Activated CD8-positive, alpha-beta memory T cell treated with anti-CD3 and anti-CD28 coated beads for 24 hours (primary cell): ENCODE measurements at places on chromosomes 16 and 17.

DNA sequence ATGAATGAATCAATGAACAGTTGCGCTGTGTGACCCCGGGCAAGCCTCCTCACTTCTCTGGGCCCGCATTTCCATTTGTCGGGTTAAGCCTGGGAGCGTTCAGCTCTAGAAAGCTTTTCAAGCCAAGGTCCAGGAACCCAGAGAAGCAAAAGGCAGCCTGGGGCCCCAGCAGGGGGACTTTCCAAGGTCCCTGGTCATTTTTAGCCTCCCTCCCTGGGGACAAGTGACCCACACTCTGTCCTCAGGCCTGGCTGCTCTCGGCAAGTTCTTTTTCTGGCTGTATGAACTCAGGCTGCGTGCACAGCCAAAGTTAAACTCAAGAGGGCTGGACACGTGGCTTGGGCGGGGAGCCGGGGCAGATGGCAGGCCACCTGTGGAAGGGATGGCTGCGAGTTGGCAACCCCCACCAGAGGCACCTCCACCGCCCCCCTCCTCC lies 41.4 kb upstream of the CIBAR2 start:
- DNase-seq, result no peak

GRCh38 chr16:31572821-31573220 lies 45.1 kb downstream of the AHSP start:
- DNase-seq, result no peak

DNA sequence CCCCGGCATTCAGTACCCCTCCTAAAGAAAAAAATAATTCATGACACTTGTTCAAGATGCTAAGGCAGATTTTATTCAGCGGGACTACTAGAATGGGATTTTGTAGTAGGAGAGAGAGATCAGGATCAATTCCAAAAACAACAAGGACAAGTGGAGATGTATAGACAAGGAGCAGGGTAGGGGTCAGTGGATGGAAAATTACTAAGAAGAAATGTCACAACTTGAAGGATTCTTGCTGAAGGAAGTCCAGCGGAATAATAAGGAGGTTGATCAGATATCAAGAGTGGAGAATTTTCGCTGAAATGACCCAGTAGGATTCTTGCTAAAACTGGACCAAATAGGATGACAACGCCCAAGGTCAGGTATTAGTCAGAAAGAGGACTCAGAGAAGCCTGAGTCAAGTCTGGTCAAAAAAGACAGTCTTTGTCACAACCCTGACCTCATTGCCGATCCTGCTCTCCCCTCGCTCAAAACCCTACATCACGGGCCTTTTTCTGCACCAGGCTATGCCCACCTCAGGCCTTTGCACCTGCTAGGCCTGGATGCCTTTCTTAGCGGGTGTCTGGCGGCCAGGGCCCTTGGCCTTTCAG lies 36.9 kb downstream of the MMD start:
- no peak for DNase-seq

GRCh38 chr16:70746040-70746707 lies 54.8 kb downstream of the VAC14 start:
- no peak for DNase-seq

DNA sequence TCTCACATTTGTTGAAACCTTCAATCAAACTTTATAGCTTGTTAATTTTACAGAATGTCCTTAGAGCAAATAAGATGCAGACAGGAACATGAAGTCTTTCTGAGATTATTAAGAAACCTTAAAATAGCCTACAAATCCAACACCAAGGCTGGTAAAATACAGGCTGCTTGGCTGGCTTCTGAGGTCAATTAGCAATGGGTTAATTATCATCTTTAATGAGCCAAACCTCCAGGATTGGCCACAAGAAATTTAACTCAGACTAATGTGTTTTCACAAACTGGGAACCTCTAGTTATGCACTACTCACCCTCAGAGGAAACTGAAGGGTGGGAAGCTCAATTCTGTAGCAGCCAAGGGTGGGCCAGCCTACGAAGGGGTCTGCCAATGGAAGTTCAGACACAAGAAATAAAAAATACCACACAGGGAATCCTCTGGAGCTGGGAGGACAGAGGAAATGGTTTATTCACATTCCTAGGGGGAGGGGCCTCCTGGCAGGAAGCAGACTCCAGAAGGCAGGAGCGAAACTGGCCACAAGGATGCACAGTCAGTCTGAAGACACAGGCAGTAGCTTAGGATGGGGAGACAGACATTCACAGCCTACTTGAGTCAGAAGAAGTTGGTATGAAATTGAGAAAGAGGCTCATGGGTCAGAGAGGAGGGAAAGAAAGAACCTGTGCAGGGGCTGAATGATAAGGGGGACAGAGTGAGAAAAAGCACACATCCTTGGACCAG lies 36.1 kb downstream of the HIC1 start:
- no peak for DNase-seq

GRCh38 chr17:8628609-8629169 lies 1.8 kb downstream of the MYH10 start:
- no peak for DNase-seq

GRCh38 chr17:30381340-30381659 lies 2.6 kb downstream of the CPD start:
- no peak for DNase-seq

GRCh38 chr16:17538927-17539326 lies 68.2 kb upstream of the XYLT1 start:
- no peak for DNase-seq

DNA sequence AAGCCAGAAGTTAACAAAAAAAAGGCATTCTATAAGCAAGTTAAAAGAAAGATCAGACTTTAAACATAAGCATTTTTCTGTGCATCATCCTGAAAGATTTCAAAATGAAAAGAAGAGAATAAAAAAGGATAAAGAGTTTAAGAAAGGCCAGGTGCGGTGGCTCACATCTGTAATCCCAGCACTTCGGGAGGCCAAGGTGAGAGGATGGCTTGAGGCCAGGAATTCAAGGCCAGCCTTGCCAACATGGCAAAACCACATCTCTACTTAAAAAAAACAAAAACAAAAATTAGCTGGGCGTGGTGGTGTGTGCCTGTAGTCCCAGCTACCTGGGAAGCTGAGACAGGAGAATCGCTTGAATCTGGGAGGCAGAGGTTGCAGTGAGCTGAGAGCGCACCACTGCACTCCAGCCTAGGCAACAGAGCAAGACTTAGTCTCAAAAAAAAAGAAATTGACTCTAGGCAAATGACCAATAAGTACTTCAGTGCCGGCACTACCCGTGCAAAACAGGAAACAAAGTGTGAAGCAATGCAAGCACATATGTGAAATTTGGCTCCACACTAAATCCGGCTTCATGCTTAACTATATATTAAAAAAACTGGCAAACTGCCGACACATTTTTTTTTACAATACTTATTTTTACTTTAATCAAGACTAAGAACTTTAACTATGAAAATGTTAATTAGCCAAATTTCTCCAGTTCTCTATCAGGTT lies 83.2 kb upstream of the C17orf78 start:
- no peak for DNase-seq

DNA sequence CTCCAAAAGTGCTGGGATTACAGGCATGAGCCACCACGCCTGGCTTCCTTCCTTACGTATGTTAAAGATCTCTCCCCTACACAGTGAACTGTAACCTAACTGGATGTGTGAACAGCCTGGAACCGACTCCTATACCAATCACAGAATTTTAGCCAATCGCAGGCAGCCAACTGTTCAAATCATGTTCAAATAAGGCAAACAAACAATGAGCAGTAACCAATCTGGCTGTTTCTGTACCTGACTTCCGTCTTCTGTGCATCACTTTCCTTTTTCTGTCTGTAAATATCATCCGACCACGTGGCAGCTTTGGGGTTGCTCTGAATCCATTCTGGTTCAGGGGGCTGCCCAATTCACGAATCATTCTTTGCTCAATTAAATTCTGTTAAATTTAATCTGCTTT lies 27.5 kb downstream of the TEKT5 start:
- DNase-seq, result no peak

DNA sequence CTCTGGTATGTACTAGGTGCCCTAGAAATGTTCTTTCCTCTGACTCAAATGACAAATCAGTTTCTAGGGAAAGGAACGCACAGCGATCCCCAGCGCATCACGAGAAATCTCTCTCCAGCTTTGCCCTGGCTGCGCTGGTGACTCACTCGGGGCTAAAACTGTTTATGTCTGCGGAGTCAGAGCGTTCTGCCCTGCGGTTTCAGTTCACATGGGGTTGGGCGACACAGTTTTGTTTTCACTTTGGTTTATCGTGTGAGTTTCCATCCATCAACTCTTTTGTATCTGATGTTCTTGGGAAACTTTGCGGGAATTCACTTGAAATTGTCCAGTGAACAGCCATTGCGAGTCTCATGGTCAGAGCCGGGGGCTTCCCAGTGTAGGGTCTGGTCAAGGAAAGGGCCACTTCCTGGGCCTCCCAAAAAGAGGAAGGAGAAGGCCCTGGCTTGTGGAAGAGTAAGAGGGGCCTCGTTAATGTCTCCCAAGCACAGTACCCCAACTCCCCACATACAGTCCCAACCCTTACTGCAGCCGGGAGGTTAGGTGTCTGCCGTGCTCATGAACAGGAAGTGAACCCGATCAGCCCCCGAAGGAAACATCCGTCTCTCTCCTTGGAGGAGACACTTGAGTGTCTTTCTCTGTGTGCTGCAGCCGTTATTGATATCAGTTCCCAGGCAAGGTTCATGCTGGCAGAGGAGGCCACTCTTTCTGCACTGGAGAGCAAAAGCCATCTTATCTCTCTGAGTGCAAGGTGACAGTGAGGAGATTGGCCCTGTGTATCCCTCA lies 643.2 kb downstream of the WWOX start:
- peak; percentile 81 for DNase-seq

DNA sequence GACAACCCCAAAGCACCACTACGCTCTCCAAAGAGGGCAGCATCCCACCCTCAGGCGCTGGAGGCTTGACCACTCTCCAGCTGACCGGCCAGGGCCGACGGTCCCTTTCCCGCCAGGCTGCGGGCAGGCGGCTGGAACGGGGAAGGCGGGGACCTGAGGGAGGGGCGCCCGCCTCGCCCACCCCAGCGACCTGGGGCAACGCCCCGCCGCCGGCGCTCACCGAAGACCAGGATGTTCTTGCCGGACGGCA lies 431 bp downstream of the DYNC1LI2 start:
- DNase-seq, result no peak

- no peak for DNase-seq
Observed at GRCh38 chr16:79327836-79328235, 272.7 kb downstream of the MAF start.

DNA sequence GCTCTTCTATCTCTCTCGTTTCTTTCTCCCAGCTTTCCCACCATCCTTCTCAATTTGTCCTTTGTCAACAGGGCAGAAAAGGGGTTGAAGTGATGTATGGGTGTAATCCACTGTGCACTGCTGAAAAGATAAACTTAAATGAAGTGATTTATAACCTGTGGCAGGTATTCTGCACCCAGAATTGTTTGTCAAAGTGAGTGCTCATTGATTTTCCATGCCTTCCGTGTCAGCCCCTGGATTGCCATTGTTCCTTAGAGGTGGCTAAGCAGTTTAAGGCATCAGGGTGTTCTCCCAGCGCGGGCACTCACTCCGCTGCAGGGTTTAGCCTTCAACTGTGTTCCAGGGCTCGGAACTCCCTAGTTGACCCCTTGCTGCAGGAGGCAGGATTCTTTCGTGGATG lies 82.9 kb downstream of the PITPNC1 start:
- DNase-seq, result no peak

GRCh38 chr17:1480747-1481465 lies 11.6 kb downstream of the MYO1C start:
- no peak for DNase-seq

GRCh38 chr17:41396996-41397660 lies at the start of gene KRT31:
Gene KRT31 (minus strand): TSS chr17:41397608. CDS start chr17:41397539, 69 bp downstream.
- no peak for DNase-seq

GRCh38 chr16:4004206-4004605 lies 112.0 kb downstream of the ADCY9 start:
- DNase-seq, result no peak

DNA sequence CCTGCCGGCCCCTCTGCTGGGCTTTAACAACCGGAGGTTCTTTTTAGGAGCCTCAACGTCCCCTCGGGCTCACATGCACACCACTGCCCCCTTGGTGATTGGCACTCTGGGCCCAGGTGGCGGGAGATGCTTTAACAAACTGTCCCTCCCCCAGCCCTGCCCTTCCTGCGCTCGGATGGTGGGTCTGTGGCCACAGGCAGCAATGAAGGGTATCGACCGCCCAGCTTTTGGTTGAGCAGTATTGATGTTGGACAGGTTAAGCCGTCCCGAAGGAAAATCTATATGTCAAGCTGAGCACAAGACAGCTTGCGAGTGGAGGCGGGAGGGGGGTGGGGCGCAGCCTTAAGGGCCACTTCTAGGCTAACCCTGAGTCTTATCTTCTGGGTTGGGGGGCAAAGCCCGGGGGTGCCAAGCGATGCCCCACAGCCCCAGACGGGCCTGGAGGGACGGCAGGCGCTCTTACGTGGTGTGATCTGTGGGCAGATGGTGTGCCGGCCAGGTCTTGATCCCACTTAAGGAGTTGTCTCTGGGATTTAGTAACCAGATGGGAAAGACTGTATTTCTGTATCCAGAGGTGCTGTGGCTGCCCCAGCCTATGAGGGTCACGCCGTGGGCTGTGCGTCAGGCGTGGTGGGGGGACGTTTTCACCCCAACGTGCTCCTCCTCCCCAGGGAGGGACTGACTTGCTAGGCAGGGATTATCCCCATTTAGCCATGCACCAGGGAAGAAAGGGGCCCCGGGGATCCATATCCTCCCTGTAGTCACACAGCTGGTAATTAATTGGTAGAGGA lies 6.2 kb downstream of the GSE1 start:
- no peak for DNase-seq

DNA sequence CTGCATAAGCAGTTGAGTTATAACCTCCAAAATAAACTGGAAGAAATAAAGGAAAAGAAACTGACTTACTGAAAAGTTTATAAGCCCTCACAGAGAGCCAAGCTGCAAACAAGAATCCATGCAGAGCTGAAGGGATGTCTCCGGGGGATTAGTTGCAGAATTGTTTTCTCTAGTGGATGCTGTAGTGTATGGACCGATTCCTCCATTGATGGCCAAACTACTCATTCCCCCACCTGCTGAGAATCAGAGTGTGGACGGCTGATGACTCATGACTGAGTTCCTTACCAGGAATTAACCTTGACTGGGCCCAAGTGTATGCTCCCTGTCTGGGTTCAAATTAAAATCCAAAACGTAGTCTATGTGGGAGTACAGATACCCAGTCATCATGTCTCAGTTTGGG lies 93.9 kb upstream of the CDH8 start:
- DNase-seq, result no peak
